ENCODE measurements at places on chromosomes 16 and 17. TPM values are rescaled to one million over a fixed set of nuclear protein-coding genes. Genes with fewer than 3 reads are reported as not detected.

The SLC12A3 gene
- total RNA-seq: not detected

The INCA1 gene
- 1.4 TPM for total RNA-seq

The USP43 gene
- total RNA-seq: 6.9 TPM

The GALK1 gene
- 31.0 TPM for total RNA-seq

The TMUB2 gene
- 18.5 TPM for total RNA-seq

The CLEC19A gene
- 0.35 TPM for total RNA-seq

GRCh38 chr17:65799869-65800268, 238.4 kb upstream of the AXIN2 start:
- H3K27ac ChIP-seq: no peak overlapping the region
- no peaks in the 10 kb centered on the region for H3K4me1 ChIP-seq
- H3K27me3 ChIP-seq: no peaks in the 10 kb centered on the region

GRCh38 chr17:43140396-43141332, 15.5 kb upstream of the BRCA1 start:
- no peak overlapping the region for H3K4me3 ChIP-seq
- H3K27ac ChIP-seq: no peak overlapping the region
- no peaks in the 10 kb centered on the region for H3K4me1 ChIP-seq
- no peak for DNase-seq
- no peaks in the 10 kb centered on the region for H3K27me3 ChIP-seq

GRCh38 chr16:86095906-86096485, 197.0 kb downstream of the IRF8 start:
- no peaks in the 10 kb centered on the region for H3K4me1 ChIP-seq
- no peak for DNase-seq
- no peaks in the 10 kb centered on the region for H3K27me3 ChIP-seq
- H3K36me3 ChIP-seq: no peaks in the 10 kb centered on the region
- no peak overlapping the region for H3K4me3 ChIP-seq

DNA sequence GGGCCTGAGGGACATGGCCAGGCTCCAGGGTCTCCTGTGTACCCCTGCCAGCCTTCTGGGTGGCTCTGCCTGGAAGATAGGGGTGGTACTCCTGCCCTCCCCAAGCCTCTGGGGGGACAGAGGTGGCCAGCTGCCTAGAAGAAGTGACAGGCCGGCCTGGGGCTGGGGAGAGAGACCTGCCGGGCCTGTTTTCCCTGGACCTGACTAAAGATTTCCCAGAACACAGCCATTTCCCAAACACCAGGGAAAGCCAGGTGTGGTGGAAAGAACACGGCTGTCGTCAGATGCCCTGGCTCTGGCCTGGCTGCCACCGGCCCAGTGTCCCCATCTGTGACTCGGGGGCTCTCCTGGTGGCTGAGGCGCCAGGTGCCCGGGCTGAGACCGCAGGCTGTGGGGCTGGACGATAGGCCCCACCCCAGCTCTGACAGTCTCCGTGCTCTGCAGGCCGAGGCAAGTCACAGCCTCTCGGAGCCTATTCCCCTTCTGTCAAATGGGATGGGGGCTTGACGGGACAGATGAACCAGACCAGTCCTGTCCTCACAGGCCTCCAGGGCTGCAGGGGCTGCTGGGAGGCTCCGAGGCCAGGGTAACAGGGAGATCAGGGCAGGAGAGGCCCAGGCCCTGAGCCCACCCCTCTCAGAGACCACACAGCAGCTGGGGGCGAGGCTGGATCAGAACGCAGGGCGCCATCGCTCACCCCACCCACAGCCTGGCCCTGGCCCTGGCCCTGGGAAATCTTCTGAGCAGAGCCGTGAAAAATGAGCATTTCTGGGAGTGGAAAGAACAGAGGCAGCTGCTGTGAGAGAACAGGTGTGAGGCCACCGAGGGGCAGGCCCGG, 33.1 kb downstream of the CTU2 start:
- no peak overlapping the region for H3K27ac ChIP-seq
- no peaks in the 10 kb centered on the region for H3K36me3 ChIP-seq
- no peaks in the 10 kb centered on the region for H3K27me3 ChIP-seq
- H3K4me3 ChIP-seq: no peak overlapping the region
- no peak for DNase-seq

- H3K4me1 ChIP-seq: no peaks in the 10 kb centered on the region
- no peak overlapping the region for H3K27ac ChIP-seq
- H3K4me3 ChIP-seq: no peak overlapping the region
- H3K36me3 ChIP-seq: no peaks in the 10 kb centered on the region
- H3K27me3 ChIP-seq: no peaks in the 10 kb centered on the region
Measured at GRCh38 chr16:60432472-60432871, 1603.8 kb downstream of the CDH8 start.

DNA sequence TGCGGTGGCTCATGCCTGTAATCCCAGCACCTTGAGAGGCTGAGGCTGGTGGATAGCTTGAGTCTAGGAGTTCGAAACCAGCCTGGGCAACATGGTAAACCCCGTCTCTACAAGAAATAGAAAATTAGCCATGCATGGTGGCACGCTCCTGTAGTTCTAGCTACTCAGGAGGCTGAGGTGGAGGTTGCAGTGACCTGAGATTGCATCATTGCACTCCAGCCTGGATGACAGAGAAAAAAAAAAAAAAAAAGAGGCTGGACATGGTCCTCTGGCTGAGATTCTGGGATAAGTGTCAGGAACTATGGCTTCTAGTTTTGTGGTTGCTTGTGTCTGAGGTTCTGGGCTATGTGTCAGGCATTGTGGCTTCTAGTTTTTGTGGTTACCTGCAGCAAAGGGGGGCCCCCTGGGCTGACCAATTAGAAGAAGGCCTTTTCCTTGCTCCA, 7.0 kb downstream of the KSR1 start:
- DNase-seq: no peak
- H3K36me3 ChIP-seq: no peaks in the 10 kb centered on the region
- peaks cover 24% of the 10 kb centered on the region for H3K4me1 ChIP-seq
- no peak overlapping the region for H3K4me3 ChIP-seq
- peaks cover 2% of the 10 kb centered on the region for H3K27me3 ChIP-seq
- H3K27ac ChIP-seq: no peak overlapping the region
